WTC11 (cell line): ENCODE measurements at places on chromosomes 4 and X.

- no peak for DNase-seq
Measured at GRCh38 chrX:55240788-55241340, 20.7 kb downstream of the PAGE5 start.

DNA sequence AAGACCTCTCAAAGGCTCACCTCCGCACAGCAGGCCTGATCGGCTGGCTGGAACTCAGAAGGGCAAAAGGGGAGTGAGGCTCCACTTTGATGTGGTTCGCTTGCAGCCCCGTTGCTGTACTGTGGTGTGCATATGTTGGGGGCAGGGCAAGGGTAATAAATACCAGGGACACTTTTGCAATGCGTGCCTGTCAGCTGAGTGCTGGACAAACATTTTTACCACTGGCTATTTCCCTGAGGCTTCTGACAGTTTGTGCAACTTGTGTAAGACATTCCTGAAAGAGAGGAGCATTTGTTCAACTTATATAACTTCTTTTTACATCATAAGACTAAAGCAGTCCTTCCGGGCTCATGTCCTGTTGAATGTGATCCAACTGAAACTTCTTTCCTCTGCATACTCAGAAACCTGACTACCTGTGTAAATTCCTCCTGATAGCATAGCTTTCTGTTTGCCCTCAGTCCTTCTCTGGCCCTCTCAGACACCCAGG lies 82.3 kb downstream of the SPRY1 start:
- DNase-seq: no peak

DNA sequence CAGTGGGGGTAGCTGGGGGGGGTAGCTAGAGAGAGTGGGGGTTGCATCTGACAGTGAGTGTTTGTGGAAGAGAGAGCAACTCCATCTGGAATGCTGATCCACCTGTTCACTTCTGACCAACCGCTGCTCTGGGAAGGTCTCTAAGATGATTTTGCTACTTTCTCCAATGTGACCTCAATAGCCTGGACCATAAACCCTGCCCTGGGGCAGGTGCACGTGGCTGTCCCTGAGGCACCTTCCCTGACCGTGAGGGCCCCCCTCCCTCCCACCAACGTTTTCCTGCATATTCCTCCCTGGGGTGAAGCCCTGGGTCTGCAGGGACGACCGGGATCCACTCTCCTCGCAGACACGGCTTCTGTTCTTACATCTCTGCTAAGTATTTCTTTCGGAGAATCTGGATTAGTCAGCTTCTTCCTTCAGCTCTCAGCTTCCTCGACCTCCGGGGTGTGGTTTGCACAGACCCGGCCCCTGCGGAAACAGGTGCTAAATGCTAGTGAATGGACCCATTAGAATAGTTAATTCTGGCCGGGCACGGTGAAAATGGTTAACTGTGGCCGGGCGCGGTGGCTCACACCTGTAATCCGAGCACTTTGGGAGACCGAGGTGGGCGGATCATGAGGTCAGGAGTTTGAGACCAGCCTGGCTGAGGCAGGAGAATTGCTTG lies 21.4 kb upstream of the PLCXD1 start:
- no peak for DNase-seq

- no peak for DNase-seq
Measured at GRCh38 chr4:99395595-99396364, 39.4 kb downstream of the ADH7 start.

GRCh38 chrX:9134366-9134765 lies 100.4 kb upstream of the FAM9B start:
- no peak for DNase-seq

DNA sequence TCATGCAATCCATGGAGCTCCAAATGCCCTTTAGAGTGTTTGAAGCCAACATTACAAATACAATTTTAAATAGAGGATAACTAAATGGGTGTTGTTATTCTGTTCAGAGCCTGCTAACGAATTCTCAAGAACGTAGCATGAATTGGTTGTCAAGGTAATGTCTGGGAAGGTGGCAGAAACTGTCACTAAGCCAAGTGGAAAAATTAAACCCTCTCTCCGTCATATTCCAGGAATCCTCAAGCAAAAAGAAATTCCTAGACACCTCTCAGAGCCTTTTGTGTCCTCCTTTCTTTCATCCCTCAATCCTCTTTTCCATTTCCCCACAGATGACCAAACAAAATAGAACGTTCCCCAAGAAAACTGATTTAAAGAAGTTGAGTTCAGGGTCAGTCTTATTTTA lies 204.0 kb downstream of the MID1 start:
- DNase-seq: no peak

- DNase-seq: no peak
Measured at GRCh38 chr4:99011910-99012309, 16.4 kb downstream of the METAP1 start.

DNA sequence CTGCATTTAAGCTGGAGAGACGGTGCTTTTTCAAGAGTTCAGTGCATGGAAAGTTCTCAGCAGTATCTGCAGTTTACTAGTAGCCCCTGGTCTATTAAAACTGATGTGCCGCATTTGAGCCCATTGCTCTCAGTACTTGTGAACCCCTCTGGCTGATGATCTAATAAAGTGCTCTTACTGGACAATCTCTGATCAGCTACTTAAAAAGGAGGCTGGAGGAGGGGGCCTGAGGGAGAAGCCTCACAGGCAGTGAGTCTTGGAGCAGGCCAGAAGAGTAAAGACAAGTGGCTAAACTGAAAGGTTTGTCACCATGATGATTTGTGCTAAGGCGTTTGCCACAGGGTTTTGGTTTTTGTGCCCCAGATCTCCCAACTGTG lies 138.5 kb downstream of the ARX start:
- DNase-seq: no peak
